ENCODE measurements at places on chromosomes 3 and 15.
A peak's percentile ranks its signal among the peaks of the same experiment; 100 is the strongest.

DNA sequence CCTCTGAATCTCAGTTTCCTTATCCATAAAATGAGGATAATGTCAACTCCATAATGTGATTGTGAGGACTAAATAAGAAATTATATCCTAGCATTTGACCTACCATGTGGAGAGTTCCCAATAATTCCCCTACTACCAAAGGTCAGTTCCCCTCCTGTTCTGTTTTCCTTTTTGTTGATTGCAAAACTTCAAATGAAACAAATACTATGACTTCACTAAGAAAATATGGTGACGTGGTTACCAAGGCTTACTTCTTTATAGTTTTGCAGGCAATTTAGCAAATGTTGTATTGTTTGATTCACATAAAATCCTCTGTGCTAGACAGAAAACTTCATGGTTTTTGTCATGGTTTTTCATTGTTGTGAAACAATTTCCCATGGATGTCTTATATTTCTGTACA lies 153.8 kb upstream of the RORA start:
- DNase-seq = no peak

GRCh38 chr3:179455954-179456353 lies 4.7 kb upstream of the GNB4 start:
- DNase-seq = no peak

- DNase-seq = no peak
These were observed 29.4 kb upstream of the CCR4 start for GRCh38 chr3:32922078-32922477.

- no peak for DNase-seq
These were observed 31.7 kb upstream of the NR2C2 start for GRCh38 chr3:14915636-14916222.

DNA sequence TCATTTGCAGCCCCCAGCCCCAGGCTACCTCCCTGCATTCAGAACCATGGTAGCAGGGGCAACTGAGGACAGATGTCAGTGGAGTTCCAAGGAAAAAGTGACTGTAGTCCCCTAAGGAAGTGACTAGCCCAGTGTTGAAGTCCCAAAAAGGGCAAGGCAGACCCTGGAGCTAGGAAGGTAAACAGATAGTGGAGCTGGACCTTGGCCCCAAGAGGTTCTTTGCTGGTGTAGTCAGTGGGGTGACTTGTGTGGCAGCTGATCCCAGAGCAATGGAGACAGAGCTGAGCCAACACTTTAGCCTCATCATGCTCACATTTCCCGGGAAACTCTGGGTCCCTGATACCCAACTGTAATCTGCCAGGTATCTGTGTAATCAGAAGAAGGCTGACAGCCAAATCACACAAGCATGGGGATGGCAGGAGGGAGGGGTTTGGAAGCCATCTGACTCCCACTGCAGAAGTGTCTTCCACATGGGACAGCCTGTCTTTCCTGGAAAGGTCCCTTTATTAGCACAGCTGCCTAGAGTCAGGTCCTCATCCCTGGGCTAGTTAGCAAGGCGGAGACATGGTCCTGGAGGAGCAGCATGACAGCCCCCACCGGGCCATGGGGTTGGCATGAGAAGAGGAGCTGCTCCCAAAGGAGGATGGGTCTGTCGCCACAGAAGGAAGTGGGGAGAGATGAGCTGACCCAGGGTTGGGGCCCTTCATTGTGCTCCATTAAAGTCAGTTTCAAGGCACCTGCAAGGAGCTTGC lies 39.8 kb downstream of the PXYLP1 start:
- no peak for DNase-seq

GRCh38 chr3:66480666-66481065 lies 20.2 kb downstream of the LRIG1 start:
- DNase-seq = peak; percentile 75

GRCh38 chr3:100213891-100214573 lies 46.8 kb upstream of the TBC1D23 start:
- no peak for DNase-seq

DNA sequence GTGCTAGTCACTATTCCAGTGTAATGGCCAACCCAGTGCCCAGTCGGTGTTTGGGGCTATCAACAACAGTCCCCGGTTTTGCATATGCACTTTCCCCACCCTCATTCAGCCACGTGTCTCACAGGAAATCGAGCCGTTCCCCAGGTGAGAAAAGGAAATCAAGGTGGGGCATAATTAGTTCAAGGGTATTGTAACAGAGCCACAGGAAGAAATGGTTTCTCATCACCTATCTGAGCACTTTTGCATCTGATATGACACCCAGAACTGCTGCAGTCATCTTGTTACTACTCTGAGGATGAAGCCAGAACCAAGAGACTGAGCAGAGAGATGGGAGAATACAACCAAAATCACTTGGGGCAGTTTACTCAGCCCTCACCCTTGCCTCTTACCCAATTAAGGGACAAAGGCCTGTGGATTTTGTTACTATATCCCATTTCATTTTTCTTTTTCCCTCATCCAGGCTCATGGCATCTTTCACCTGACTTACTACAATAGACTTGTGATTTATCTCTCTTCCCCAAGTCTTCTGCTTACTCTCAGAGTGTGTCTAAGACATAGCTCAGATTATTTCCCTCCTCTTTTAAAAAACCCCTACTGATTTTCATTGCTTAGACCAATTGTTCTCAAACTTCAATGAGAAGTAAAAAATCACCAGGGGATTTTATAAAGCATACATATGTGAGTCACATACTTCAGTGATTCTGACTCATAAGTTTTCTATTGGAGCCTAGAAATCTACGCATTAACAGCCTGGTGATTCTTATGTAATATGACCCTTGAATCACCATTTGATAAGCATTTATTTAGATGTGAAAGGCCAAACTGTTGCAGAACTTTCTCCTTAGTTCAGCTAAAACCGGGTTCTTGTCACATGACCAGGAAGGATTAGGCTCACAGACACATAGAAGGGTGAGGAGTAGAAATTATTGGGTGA lies 40.5 kb downstream of the TRAT1 start:
- no peak for DNase-seq

- no peak for DNase-seq
These were observed 54.8 kb downstream of the LMCD1 start for GRCh38 chr3:8556473-8556869.

GRCh38 chr15:88586401-88587162 lies 34.6 kb upstream of the AEN start:
- no peak for DNase-seq

DNA sequence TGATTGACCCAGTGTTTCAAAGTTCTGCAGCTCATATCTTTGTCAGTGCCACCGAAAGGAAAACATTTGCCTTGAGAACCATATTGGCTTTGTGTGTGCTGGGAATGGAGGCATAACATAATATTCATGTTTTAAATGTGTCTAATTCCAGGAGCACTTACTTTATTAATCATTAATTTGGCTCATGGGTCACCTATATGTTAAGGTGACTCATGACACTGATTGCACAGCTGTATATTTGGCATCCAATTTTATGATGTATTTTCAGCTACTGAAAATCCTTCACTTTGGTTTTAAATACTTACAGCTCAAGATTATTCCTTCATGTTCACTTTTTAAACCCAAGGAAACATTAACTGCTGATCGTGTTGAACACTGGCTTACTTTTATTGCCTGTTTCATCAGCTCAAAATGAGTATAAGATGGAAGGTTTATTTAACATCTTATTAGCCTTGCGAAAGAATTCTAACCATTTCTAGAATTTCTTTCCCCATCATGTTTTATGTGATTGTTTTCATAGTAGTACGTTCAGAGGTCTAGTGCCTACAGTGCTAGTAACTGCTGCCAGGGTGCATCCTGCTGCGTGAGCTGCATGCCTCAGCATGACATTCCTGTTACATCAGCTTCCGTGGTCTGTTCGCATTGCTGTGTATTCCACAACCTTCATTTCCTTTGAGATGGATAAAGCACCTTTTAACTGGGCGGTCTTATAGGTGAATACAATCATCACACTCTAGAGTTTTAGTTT lies 63.7 kb downstream of the LRCH3 start:
- no peak for DNase-seq

DNA sequence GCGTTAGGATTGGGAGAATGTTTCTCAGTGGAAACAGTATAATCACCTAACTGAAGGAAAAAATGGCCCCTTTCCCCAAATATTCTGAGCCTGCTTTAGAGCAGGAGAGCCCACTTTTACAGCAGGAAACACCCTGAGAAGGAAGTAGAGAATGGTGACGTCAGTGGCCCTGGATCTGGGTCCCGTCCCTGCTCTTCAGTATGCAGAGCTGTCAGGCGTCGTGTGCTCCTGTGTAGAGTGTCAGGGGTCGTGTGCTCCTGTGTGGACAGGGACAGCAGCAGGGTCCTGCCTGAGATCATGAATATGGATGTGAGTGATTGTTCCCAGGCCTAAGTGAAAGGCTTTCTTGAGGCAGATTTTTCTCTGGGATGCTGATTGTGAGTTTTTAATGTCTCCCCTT lies 45.2 kb downstream of the CGNL1 start:
- DNase-seq = no peak

- DNase-seq = no peak
These were observed 84.0 kb downstream of the CGNL1 start for GRCh38 chr15:57460208-57460816.

GRCh38 chr15:49044002-49044401 lies 2.2 kb downstream of the SECISBP2L start:
- DNase-seq = no peak

DNA sequence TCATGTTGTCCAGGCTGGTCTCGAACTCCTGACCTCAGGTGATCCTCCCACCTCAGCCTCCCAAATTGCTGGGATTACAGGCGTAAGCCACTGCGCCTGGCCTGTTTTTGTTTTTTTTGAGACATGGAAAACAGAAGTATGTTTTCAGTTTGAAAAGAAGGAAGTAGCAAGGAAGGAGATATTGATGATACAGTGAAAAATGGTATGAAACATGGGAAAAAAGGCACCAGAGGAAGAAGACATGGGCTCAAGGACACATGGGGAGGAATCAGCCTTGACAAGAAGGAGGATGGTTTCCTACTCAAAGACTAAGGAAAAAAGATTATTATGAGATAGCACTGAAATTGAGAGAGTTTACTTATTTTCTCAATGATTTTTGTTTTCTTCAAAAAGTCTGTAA lies 30.7 kb downstream of the FMN1 start:
- DNase-seq = no peak

DNA sequence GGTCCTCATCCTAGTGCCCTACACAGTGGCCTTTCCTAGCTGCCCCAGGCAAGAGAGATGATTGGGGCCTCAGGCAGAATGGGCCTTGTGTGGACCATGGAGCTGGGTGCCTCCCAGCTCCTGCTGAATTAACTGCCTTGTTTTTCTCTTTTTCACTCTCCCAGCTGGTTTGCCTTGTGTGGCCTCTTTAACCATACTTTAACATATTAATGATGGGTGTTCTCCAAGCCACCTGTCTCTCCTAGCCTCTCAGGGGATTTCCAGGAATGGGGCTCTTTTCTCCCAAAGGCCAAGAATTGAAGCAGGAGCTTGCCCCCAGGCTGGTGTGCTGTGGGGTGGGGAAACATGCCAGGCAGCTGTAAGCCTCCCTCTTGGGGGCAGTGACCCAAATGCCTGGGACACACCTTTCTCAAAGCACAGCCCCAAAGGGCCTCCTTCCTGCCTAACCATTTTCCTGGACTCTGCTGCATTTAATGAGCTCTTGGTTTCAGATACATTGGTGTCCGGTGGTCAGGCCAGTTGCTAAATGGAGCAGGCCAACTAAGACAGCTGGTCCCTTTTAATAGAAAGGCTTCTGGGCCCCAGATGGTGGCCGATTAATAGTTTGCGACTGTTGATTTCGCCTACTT lies 5.6 kb downstream of the ALPK3 start:
- DNase-seq = no peak

DNA sequence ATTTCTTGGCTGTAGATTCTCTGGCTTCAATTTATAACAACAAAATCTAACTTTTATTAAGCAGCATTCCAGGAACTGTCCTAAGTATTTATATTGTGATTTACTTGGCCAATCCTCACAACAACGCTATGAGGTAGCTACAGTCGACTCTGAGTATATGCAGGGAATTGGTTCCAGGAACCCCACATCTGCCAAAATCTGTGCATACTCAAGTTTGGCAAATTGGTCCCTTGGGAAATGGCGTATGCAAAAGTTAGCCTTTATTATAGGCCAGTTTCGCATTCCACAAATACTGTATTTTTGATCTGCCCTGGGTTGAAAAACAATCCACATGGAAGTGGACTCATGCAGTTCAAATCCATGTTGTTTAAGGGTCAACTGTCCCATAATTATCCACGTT lies 53.9 kb downstream of the RAP2B start:
- no peak for DNase-seq

DNA sequence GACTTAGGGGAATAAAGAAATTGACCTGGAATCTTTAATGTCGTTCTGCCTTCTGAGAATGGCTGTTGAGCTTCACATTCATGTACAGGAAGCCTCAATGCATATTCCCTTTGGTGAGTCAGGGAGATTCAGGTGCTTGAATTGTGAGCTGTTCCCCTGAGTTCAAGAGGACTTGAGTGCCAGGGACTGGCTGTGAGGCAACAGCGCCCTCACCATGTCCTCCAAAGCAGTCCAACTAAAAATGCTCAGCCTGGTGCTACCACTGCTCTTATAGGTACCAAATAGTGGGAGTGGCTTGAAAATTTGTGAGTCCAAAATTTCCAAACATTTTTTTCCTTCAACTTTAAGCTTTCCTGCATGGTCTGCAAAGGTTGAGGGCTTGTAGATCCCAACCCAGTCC lies 54.1 kb downstream of the LEO1 start:
- no peak for DNase-seq

DNA sequence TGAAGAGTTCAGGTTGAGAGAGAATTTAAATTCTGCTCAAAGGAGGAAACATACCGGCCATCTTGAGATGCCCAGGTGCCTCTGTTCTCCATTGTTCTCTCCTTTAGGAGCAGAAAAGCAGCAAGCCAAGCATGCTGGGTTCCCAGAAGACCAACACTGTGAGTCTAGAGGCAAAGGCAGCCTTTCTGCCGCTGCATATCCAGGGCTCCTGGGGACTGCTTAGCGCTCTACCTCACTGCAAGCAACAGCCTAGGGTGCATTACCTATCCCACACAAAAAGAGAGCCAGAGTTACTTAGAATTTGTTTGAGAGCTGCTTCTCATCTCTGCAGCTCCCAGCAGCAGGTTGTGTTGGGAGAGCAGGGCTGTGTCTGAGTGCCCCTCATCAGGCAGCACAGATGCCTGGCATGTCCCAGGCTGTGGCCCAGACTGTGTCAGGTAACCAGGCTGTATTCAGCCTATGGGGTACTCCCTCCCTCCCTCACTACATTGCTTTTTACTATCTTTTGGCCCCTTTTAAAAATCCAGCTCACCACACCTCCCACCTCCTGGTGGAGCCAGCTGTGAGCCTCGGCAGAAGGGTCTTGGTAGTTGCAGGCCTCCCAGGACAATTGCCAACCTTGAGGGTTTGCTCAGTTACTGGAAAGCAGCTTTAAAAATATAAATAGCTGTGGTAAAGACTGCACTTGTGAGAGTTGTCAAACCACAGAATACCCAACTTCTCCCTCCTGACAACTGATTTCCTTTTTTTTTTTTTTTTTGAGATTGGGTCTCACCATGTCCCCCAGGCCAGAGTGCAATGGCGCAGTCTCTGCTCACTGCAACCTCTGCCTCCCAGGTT lies 30.2 kb downstream of the BCL2L10 start:
- no peak for DNase-seq

DNA sequence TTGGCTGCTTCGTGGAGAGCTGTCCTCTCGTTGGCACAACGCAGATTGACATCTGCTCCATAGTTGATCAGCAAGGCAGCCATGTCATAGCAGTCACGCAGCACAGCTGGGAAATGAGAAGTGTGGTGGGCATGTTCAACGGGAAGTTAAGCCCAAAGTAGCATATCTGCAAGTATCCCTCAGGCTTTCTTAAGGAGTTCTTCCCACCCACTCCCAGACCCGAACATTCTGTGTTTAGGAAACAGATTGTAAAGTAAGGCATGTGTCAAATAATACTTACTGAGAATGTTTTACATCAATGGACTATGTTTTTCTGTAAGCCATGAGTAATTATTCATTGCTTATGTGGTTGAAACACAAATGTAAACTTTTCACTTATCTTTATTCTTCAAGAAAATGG lies 9.2 kb downstream of the ASB14 start:
- DNase-seq = no peak
